ENCODE measurements at places on chromosomes 16 and 17.

- no peak for DNase-seq
Measured at GRCh38 chr17:72346306-72346705, 225.5 kb downstream of the SOX9 start.

DNA sequence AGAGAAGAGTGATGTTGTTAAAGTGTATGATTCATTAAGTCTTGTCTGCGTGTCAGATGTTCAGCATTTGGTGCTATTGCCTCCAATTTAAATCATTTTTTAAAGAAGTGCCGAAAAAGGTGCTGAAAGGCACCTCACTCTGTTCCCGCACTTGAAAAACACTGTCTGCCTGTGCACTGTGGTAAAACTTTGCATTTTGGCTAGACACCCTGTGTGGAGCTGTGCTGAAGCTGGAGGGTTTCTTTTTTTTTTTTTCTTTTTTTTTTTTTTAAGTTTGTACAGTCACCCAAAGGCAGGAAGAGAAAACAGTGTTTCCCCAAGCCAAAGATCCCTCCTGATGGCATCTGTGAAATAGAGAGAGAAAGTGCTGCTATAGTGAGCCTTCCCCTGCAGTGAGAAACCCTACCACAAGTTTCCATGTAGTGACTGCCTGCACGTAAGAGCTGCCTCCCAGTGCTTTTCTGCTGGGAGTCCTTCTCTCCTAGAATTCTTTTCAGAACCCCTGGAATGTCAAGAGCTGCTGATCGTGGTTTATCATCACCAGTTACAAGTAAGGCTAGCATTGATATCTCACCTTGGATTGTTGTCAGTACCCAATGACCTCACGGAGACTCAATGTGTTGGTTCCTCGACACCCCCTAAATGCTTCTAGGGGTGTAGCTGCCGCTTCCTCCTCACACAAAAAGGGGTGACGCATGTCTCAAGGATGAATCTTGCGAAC lies 116.0 kb upstream of the SOX9 start:
- DNase-seq, result no peak

DNA sequence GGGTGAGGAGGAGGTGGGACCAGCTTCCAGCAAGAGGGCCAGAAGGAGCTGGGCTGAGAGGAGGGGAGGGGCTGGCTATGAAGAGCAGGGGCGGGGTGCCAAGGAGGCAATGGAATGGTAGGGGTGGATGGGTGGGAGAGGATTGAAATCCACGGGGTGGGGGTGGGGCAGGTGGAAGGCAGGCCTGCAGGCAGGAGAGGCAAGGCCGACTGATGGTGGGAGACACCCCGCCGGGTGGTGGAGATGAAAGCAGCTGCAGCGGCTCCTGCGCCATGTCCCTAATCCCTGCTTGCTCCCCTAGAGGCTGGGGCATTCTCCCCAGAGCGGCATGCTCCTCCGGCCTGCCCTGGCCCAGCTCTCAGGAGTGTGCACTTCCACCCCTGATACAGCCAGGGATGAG lies 27.8 kb upstream of the TAC4 start:
- no peak for DNase-seq

DNA sequence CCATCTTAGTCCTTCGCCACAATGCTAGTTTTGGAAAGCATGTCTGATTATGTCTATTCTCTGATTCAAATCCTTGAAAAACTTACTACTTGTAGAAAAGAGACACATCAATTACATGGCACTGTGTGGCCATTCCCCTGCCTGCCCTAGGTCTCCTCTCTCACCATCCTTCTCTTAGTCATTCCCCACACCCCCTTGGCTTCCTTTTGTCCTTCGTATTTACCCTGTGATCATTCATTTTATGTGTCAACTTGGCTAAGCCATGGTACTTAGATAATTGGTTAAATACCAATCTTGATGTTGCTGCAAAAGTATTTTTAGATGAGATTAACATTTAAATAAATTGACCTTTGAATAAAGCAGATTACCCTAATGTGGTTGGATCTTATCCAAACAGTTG lies 122.9 kb upstream of the CDH11 start:
- DNase-seq, result no peak

- DNase-seq, result no peak
Measured at GRCh38 chr17:61947367-61948078, 19.7 kb upstream of the INTS2 start.

- peak; percentile 3 for DNase-seq
Measured at GRCh38 chr16:86990451-86990850, 326.7 kb downstream of the C16orf95 start.

DNA sequence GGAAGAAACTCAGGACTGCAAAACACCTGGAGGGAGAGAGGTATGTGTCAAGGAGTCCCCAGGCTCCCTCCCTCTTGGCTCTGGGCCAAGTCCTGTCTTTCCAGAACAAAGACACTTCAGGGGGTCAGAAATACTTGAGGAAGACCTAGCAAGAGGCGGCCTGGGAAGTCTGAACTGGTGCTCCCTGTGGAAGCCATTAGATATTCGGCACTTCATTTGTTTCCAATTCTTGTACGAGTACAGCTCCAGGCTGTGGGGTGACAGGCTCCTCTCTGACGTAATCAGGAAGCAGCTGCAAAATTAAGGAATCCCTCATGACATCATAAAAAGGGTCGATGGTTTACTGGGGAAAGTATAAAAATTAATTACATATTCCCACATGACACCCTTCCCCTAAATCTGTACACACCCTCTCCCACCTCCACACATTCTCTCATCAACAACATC lies 108.7 kb downstream of the SMG6 start:
- DNase-seq, result no peak

- no peak for DNase-seq
Measured at GRCh38 chr17:68468334-68468733, 11.0 kb upstream of the WIPI1 start.

DNA sequence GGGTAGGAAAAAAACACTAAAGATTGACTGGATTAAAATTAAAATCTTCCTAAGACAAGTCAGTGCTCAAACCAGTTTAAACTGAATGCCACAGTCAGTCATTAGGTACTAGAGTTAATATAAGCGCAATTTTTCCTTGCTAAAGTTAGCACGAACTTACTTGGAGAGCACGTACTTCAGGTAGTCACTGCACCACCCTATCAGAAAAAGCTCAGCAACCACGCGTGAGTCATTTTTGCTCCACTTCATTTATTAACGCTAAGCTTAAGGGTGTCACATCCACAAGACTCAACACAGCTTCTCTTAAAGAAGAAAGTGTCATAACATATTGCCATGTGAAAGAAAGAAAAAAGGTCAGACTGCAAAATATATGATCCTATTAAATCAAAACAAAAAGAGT lies 53.1 kb downstream of the TEX2 start:
- no peak for DNase-seq

DNA sequence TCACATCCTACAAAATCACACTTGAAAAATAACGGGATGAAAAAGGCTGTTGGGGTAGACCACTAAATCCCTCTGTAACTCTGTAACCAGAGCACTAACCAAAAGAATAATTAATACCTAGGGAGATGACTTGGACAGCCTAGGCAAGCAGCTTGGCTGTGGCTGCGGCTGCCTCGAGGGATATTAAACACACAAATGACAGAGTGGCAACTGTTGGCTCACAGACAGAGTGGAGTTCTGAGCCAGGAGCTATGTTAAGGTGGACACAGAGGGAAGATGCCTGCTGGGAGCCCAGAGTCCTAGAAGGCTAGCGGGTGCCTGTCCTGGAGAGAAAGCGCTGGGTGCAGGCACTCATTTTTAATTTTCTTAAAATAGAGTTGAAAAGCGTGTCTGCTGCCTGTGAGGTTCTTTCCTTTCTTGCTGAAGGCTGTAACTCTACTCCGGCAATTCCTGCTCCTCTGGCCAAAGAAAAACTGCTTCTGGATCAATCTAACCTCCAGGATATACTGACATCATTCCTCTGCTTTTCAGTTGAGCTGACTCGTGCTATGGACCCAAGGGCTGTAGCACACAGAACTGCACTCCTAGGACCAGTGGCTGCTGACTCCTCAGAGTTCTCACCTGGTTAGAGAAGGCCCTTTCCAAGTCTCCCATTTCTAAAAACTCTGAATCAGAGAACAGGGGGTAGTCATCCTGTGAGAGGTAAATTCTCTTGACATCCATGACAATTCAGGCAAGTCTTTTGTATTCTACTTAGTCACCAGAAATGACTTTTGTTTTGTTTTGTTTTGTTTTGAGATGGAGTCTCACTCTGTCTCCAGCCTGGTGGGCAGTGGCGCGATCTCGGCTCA lies 147.9 kb downstream of the STX8 start:
- DNase-seq, result no peak

GRCh38 chr17:75115555-75115954 lies 5.8 kb downstream of the ARMC7 start:
- DNase-seq, result no peak

DNA sequence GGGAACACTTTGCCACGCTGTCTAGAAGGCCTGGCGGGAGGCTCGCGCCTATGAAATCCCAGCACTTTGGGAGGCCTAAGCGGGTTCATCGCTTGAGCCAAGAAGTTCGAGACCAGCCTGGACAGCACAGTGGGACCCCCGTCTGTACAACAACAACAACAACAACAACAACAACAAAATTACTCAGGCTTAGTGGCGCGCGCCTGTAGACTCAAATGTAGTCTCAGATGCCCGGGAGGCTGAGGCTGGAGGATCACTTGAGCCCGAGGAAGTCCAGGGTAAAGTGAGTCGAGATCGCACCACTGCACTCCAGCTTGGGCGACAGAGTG lies 297 bp upstream of the SLFN13 start:
- DNase-seq, result no peak

- DNase-seq, result peak; percentile 70
Measured at GRCh38 chr16:11297492-11298142, 16.5 kb upstream of the PRM1 start.

- DNase-seq, result no peak
Measured at GRCh38 chr17:70654706-70655105, 485.4 kb downstream of the KCNJ2 start.

DNA sequence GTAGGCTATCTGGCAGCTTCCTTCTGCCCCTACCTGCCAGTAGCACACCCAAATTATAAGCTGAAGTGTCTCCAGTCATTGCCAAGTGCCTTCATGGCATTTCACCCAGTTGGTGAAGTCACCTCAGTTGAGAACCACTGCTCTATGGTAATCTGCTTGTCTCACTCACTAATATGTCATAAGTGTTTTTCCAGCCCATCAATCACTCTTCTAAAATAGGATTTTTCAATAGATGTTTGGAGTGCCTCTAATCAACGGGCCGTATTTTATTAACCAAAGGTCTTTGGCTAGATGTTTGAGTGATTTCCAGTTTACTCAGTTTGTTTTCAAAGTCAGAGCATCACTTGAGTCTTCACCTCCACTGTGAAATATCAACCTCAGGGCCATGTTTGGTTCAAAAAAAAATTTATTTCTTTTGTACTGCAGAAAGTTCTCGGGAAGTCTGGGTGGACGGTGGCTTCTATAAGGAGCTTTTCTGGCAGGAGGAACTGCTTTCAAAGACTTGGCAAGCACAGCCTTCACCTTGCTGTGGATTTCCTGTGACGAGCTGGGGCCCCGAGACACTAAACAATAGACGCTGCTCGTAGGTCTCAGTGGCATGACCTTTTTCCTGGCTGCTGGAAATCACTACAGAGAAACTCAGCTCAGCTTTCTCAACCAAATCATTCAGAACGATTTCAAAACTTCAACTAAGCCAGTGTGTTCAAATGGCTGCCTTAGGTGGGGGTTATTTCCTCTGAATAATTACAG lies 95.2 kb upstream of the FOXF1 start:
- no peak for DNase-seq

DNA sequence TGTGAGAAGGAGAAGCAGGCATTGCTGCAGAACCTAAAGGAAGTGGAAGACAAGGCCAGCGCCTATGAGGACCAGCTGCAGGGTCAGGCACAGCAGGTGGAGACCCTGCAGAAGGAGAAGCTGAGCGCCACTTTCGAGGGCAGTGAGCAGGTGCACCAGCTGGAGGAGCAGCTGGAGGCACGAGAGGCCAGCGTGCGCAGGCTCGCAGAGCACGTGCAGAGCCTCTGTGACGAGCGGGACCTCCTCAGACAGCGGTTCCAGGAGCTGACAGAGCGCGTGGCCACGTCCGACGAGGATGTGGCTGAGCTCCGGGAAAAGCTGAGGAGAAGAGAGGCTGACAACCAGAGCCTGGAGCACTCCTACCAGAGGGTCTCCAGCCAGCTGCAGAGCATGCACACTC lies 41.5 kb downstream of the PLD6 start:
- DNase-seq, result no peak

DNA sequence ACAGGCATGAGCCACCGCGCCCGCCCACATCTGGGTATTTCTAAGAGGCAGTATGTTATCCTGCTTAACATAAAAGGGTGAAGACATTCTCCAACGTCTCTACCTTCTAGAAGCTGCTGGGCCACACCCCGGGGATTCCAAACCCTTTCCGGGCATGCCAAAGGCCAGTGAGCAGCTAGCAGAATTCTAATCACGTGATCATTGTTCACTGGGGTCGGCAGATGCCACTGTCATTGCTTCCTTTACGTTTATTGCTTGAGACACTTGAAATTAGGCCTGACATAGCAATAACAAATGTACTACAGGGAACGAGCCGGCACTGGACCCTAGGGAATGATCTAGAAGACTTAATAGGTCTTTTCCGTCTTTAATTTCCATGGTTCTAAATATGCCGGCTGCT lies 141.2 kb upstream of the ZFHX3 start:
- no peak for DNase-seq

Measured in activated CD4-positive, alpha-beta T cell treated with anti-CD3 and anti-CD28 coated beads, Interleukin-2, Interleukin-4, amounts not matched to agents 100 ng/mL and 50 ng/mL, durations not matched to agents 16 hours and 8 hours (primary cell).